ENCODE measurements at places on chromosomes 5 and 9. TPM values are rescaled to one million over a fixed set of nuclear protein-coding genes. Genes with fewer than 3 reads are reported as not detected.
A peak's percentile ranks its signal among the peaks of the same experiment; 100 is the strongest.

DNA sequence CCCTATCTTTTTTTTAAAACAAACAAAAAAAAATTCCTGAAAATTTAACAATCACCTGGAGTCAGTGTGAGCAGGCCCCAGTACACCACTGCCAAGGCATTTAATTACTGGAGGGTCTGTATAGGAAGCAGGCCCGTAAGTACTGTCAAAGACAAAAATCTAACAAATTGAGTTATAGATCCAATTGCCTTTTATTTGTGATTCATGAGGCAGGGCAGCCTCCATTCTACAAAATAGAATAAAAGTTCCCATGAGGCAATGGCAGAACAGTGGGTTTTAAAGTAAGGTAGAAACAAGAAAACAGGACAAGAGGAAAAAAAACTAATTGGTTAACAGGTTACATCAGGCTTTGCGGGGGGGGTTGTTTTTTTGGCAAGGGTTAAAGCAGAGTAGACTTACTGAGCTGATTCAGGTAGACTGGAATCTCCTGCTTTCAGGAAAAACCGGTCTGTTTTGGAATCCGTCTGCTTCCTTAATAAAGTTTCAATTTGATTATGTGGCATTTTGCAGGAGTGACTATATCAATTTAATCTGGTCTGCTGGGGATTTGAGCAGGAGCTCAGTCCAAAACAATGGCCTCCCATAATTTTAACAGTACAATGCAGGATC, 48.9 kb downstream of the AUH start:
- DNase-seq: no peak

DNA sequence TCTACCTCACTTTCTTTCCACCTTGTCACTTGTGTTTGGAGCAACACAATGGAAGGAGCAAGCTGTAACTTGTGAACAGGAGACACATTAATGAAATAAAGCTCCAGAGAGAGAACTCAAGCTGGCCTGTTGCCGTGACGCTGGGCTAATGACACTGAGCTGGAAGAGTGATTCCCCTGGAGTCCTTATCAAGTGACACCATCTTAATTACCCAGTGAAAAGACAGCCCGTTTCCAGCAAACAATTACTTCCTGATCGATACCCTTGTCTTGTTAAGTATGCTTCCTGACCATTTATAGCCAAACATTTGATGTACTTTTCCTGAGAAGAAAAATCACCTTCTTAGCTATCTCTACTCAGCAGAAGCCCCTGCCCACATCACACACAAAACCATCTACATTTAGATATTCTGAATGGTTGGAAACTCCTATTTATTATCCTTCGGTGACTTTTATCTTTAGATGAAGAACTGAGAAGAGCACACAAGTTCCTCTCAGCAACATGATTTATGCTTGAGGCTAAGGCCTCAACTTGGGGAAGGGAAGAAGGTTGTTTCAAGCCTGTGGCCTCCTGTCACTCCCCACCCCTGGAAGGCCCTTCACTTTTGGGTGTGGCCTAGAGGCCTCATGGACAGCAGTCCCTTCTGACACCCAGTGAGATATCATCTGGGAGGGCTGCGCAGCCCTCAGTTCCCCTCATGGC, 34.1 kb downstream of the CRHBP start:
- DNase-seq: no peak

GRCh38 chr5:181044662-181045305, 4.7 kb downstream of the BTNL9 start:
- no peak for DNase-seq

- no peak for DNase-seq
Measured at GRCh38 chr5:77852514-77853352, 76.6 kb upstream of the TBCA start.

- no peak for DNase-seq
Measured at GRCh38 chr9:99093492-99093791, 11.5 kb upstream of the TGFBR1 start.

- DNase-seq: no peak
Measured at GRCh38 chr5:5031665-5032064, 108.5 kb upstream of the ADAMTS16 start.

The SPATA24 gene
- total RNA-seq: 3.4 TPM

DNA sequence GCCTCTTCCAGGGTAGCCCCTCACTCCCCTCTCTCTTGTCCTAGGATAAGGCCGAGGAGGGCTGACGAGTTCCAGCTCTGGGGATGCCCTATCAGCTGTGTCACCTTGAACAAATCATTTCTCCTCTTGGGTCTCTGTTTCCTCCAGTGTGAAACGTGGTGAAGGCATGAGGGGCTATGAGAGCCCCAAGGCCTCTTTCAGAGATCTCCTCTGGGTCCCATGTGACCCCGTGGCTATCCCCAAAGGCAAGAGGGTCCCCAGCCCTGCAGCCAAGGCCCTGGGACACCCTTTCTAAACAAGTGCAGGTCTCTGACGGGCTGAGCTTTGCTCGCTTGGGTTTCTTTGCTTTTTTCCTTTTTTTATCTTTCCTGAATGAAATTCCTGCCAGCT, 25.5 kb upstream of the SPTLC1 start:
- no peak for DNase-seq

GRCh38 chr5:96209829-96210228, 223.2 kb downstream of the PCSK1 start:
- DNase-seq: no peak

- no peak for DNase-seq
Measured at GRCh38 chr5:9174446-9174845, 371.4 kb downstream of the SEMA5A start.

DNA sequence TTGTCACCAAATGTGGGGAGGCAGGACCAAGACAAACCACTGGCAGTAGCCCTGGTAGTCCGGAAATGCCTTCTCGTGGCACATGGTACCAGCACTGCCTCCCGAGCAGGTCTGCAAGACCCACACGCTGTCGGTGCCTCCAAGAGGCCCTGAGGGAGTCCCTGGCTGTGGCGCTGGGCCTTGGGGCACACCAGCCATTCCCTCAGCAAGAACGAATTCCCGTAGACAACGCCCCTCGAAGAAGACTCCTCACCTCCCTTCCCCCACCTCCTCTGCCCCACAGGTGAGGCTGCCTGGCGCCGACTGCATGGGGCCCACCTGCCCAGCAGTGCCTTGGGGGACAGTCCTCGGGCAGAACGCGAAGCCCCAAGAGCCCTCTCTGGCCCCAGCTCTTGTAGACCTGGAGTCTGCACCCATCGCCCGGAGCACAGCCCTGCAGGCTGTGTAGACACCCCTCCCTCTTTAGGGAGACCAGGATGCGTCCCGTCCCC, 56.0 kb downstream of the EXD3 start:
- no peak for DNase-seq

The ADGRV1 gene
- total RNA-seq: 13.0 TPM

DNA sequence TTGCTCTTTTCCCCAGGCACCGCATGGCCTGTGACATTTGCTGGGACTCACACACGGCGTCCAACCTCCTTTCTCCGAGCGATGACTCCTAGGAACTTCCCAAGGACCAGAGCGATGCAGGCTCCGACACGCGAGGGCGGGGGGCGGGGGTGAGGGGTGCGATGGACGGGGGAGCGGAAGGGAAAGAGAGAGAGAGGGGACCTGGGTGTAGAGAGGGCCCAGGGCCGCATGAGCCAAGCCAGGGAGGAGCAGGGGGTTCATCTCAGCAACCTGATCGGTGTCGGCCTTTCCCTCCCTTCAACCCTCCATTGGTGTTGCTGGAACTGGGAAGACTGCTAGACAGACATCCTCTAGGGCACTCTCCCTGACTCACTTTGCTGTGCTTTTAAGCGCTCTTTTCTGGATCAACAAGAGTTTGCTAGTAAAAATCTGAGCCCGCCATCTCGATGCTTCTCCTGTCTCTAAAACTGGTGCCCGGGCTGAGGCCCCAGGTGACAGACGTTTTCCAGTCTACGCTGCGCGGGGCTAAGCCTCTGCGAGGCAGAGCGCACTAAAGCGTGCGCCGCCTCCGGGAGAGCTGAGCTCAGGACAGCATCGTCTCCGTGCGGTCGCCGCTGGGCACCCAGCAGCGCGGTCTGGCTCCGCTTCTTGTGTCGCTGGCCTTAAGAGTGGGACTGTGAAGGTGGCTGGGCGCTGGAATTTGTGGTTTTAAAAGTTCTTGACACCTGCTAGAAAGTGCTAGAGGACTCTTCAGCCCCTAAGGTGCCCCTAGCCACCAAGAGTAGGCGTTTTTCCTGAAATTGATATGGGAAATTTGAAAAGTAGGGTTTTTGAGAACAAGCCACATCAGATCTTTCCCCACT, 1.0 kb upstream of the TSLP start:
- no peak for DNase-seq

The NUTM2G gene
- total RNA-seq: not detected

DNA sequence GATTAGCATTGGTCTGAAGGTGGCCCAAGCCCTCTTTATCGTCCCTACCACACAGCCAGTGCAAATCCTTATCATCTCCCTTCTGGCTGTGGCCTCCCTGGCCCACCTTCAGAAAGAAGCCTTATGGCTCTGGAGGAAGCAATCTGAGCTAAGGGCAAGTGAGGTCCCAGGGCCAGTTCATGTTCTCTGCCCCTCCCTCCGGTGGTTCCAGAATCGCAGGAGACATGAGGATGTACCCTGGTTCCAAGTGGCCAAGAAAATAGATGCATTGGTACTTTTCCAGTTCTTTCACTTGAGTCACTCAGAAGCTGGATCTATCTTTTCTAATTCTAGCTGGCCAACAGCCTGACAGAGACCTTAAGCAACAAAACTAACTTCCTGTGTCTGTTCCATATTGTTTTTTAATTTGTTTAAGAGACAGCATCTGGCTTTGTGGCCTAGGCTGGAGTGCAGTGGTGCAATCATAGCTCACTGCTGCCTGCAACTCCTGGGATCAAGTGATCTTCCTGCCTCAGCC, 60.7 kb downstream of the LHFPL2 start:
- DNase-seq: no peak

DNA sequence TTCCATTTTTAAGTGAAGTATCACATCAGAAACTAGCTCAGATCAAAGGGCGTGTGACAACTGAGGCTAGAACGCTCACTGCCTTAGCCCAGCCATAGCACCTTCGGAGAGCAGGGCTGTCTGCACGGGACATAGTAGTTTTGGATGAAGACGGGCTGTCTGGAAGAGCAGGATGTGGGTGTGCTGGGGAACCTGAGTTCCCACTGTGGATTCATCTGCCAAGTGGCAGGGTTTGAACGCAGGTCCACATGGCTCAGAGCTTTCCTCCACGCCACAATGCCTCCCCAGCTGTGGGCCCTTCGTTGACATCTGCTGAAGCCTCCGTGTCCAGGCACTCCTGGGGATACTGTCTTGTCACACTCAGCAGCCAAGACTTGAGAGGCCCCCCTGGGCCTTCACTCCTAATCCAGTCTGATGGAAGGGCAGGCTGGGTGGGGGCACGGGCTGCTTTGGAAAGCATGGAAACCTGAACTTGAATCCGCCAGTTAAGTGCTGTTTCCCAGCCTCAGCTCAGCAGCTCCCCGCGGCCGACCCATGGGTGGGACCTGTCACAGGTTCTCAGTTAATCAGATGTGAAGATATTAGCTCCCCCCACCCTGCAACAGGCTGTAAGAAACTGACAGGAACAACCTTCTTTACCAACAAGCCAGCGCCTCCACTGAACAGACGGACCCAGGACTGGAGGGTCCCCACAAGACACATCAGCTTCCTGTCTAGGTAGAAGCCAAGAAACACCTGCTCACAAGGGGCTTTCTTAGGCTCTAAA, 228.1 kb downstream of the FANCC start:
- DNase-seq: no peak

DNA sequence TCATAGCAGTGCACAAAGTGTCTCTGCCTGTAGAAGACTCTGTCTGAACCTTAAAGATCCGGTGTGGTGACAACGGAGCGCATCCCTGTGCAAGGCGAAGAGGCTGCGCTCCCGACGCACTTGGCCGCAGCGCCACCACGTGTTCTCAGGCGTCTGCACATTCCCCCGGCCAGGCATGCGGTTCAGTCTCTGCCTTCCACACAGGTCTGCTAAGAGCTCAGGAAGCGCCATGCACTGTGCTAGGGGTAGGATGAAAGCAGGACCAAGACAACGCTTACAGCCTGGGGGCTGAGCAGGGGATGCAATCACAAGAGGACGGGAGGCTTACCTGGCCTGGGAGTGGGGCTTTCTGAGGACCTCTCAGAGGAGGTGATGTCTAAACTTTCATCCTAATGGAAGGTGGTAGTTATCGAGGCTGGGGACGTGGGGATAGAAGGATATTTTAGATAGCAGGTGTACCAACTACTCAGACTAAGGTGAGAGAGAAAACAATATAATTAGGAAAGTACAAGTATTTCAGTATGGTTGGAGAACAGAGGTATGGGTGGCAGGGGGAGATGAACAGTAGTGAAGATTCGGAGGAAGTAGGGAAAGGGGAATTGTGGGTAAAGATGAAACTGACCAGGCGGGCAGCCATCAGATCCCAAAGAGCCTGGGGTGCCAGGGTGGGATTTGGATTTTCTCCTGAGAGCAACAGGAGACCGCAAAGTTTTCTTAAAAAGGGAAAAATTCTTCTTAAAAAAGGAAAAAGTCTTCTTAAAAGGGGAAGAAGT, 13.3 kb downstream of the CAPSL start:
- peak; percentile 74 for DNase-seq

The NXNL2 gene
- total RNA-seq: not detected

All from H4 (cell line).